ENCODE measurements at places on chromosomes 11 and 22. TPM values are rescaled to one million over a fixed set of nuclear protein-coding genes. Genes with fewer than 3 reads are reported as not detected.

DNA sequence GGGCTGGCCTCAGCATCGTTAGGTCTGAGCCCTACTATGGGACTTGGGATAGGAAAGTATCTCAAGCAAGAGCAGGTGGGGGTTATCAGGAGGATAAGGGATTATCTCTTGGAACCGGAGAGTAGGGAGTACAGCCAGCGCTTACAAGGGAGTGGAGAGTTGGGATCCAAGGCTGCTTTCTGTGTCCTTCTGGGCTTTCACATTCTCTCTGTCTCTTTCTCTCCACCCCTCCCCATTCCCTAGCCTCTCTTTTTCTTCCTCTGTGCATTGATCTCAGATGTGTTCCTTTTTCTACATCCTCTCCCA lies 170.2 kb downstream of the BUD13 start:
- no peak for DNase-seq
- peaks cover 8% of the 10 kb centered on the region for H3K4me1 ChIP-seq
- H3K27ac ChIP-seq, result no peak overlapping the region
- H3K36me3 ChIP-seq, result no peaks in the 10 kb centered on the region
- H3K27me3 ChIP-seq, result peaks cover 14% of the 10 kb centered on the region

DNA sequence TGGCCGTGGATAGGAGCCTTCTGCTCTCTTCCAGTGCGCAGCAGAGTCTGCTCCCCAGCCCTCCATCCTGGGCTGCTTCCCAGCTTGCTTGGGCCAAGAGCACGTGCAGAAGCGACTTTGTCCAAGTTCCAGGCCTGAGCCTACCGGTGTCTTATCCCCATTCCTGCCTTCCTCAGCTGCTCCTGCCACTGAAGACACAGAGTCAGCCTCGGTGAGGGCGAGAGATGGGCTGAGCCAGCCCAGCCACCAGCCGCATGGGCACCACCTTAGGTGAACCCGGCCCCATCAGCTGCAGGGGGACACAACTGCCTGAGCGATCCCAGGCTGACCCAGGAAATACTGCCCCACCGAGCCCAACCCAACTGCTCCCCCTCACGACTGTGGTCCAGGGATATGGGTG lies 847.8 kb downstream of the TBC1D22A start:
- no peak for DNase-seq
- 0 out of 2 replicates have a peak, but pooled peaks cover 3% of the 10 kb centered on the region for H3K27me3 ChIP-seq
- H3K4me3 ChIP-seq, result no peak overlapping the region
- no peak overlapping the region for H3K27ac ChIP-seq
- no peaks in the 10 kb centered on the region for H3K36me3 ChIP-seq

- H3K27ac ChIP-seq, result peak overlapping the region; percentile 91
- DNase-seq, result no peak
- H3K36me3 ChIP-seq, result peaks cover 13% of the 10 kb centered on the region
- H3K4me1 ChIP-seq, result peaks cover 22% of the 10 kb centered on the region
- no peaks in the 10 kb centered on the region for H3K27me3 ChIP-seq
Measured at GRCh38 chr11:94472916-94473799, 20.5 kb downstream of the MRE11 start.

DNA sequence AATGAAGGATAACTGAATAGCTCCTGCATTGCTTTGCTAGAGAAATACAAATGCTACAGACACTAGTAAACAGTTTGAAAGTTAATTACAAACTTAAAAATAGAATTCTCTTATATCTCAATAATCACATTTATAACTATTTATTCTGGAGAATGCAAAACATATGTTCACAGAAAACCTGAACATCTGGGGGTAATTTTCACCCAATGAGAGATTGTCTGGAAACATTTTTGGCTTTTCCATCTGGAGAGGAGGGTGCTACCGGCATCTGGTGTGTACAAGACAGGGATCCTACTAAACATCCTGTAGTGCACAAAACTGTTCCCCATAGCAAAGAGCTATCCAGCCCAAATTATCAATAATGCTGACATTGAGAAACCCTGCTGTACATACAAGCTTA lies 378.4 kb upstream of the CHORDC1 start:
- no peaks in the 10 kb centered on the region for H3K36me3 ChIP-seq
- H3K27ac ChIP-seq, result no peak overlapping the region
- no peak overlapping the region for H3K4me3 ChIP-seq

DNA sequence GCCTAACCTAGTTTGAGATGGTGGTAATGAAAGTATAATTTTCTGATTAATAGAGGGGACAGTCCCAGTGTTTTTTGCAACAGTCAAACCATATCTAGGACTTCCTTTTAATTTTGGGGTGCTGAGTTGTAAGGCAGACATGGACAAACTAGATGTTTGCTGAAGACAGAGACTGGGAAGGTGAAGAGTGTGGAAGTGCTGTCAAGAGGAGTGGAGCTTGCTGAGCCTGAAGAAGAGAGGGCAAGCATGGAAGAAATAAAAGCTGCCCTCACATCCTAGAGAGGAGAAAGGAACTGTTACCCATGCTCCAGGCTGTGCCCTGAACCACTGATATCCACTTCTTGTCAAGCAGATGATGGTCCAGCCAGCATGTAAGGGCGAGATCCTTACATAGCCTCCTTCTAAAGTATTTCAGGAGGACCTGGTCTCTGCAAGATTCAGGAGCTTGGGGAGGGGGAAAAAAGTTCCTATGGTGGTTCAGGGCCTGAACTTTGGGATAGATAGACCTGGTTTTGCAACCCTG lies 51.4 kb downstream of the PRR5L start:
- peaks cover 5% of the 10 kb centered on the region for H3K4me1 ChIP-seq
- H3K27me3 ChIP-seq, result peaks cover 18% of the 10 kb centered on the region
- H3K27ac ChIP-seq, result no peak overlapping the region

DNA sequence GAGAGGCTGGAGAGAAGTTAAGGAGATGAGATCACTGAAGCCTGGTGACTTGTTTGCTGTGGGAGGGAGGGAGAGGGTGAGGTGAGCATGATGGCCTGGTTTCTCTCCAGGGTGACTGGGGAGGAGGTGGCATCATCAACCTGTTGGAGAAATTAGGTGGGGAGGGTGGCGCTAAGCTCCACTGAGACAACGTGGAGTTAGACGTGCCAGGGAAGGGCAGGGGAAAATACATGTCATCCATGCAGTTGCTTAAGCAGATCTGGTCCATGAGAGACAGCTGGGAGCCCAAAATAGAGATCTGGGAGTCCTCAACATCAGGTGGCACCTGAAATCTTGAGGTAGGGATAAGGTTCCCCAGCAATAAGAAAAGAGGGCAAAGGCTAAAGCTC lies 9.3 kb upstream of the MAFF start:
- no peaks in the 10 kb centered on the region for H3K4me1 ChIP-seq
- no peak for DNase-seq
- peaks cover 31% of the 10 kb centered on the region for H3K27me3 ChIP-seq
- H3K4me3 ChIP-seq, result no peak overlapping the region

DNA sequence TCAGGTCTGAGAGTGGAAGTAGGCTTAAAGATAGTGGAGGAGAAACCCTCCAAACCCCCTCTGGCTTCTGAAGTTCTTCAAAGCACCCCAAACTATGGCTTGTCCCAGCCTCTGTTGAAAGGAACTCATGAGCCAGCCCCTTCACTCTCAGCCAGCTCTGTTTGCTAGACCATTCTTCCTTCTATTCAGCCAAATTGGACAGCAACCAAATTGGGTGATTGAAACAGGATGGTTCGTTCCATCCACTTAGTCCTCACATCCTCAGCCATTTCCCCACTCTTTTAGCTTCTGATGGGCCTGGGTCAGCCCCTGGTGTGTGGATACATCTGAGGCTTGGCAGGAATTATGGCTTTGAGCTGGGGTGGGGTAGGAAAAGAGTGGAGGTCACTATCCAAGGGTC lies 4.5 kb downstream of the HTR3A start:
- H3K4me3 ChIP-seq, result no peak overlapping the region
- no peaks in the 10 kb centered on the region for H3K36me3 ChIP-seq
- H3K27me3 ChIP-seq, result peaks cover 9% of the 10 kb centered on the region
- no peak overlapping the region for H3K27ac ChIP-seq
- DNase-seq, result no peak
- H3K4me1 ChIP-seq, result peaks cover 18% of the 10 kb centered on the region

DNA sequence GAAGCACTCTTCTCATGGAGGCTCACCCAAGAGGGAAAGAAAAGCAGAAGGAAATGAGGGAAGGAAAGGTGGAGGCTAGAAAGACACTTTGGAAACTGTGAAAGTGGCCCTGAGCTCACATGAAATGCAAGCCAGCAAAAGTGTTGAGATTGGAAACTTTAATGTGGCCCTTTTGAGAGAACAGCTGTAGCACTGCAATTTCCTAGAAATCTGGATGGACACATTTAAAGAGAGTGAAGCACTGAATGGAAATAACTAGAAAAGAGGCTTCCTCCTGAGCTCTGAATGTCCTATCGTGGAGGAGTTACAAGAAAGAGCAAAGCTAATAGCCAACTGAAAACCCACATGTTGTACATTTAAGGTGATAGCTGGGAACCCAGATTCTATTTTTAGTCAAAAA lies 56.0 kb downstream of the LIF start:
- H3K4me1 ChIP-seq, result peaks cover 47% of the 10 kb centered on the region
- no peak overlapping the region for H3K4me3 ChIP-seq
- peaks cover 7% of the 10 kb centered on the region for H3K27me3 ChIP-seq
- no peak overlapping the region for H3K27ac ChIP-seq
- no peak for DNase-seq

- H3K36me3 ChIP-seq, result peaks cover 53% of the 10 kb centered on the region
- no peak overlapping the region for H3K4me3 ChIP-seq
- H3K27me3 ChIP-seq, result peaks cover 19% of the 10 kb centered on the region
- no peak for DNase-seq
- 0 out of 2 replicates have a peak overlapping the region, but pooled peaks have one; percentile 68 for H3K27ac ChIP-seq
Measured at GRCh38 chr11:126277322-126277721, 5.6 kb upstream of the TIRAP start.

GRCh38 chr11:57217053-57217452 lies 20.0 kb downstream of the APLNR start:
- H3K27me3 ChIP-seq, result no peaks in the 10 kb centered on the region
- DNase-seq, result no peak
- no peaks in the 10 kb centered on the region for H3K36me3 ChIP-seq

GRCh38 chr11:66546368-66546965 lies at the start of gene ACTN3:
ACTN3 (plus strand) TSS chr11:66546903; CDS start chr11:66546938, 35 bp downstream.
- H3K4me1 ChIP-seq, result peaks cover 38% of the 10 kb centered on the region
- peak; percentile 81 for DNase-seq
- peak within 1 kb of the TSS; percentile 93 for H3K27ac ChIP-seq
- H3K4me3 ChIP-seq, result peak within 1 kb of the TSS; percentile 85
- H3K27me3 ChIP-seq, result no peaks in the 10 kb centered on the region

- no peaks in the 10 kb centered on the region for H3K27me3 ChIP-seq
- H3K4me3 ChIP-seq, result no peak overlapping the region
- H3K27ac ChIP-seq, result peak overlapping the region; percentile 70
- no peak for DNase-seq
- H3K36me3 ChIP-seq, result peaks cover 5% of the 10 kb centered on the region
Measured at GRCh38 chr22:39367035-39367434, 17.2 kb downstream of the SYNGR1 start.

DNA sequence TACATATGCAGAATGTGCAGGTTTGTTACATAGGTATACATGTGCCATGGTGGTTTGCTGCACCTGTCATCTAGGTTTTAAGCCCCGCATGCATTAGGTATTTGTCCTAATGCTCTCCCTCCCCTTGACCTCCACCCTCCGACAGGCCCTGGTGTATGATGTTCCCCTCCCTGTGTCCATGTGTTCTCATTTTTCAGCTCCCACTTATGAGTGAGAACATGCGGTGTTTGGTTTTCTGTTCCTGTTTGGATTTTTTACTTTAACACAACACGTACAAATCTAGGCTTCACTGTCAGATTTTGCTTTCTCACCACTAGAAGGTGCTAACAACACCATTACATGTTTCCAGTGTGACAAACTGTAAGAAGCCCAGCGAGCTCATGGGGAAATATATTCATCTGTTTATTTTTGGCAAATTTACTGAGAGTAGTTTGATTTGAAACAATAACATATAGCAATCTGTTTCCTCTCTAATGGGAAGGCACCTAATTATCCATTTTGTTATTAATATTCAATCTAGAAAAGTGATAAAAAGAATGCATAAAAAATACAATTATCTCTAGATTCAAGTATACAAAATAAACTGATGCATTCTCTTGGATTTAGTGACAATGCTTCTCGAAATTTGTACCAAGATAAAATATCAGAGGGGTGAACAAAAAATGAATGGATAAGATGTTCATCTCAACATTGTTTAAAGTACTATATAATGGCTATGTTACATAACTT lies 23.2 kb upstream of the BIRC3 start:
- H3K27me3 ChIP-seq, result no peaks in the 10 kb centered on the region
- H3K27ac ChIP-seq, result no peak overlapping the region
- H3K36me3 ChIP-seq, result no peaks in the 10 kb centered on the region
- H3K4me3 ChIP-seq, result no peak overlapping the region

DNA sequence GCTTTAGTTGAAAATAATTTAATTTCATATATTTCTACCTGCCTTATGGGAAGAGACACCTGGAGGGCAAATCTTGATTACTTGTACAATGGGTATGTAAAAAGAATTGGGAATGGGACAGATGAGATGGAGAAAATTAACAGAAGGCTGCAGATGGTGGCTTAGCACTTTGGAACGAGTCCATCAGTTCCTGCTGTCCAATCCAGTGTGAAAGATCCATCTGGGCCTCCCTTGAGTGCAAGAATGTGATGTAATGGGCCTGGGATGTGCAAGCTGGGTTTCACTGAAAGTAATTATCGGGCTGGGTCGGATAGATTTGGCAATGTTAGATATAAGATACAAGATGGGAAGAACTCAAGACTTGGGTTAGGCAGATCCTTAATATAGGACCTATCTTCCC lies 42.0 kb downstream of the CECR2 start:
- H3K4me3 ChIP-seq, result no peak overlapping the region
- peak overlapping the region; percentile 58 for H3K27ac ChIP-seq
- H3K36me3 ChIP-seq, result no peaks in the 10 kb centered on the region
- no peak for DNase-seq

- no peak for DNase-seq
- no peaks in the 10 kb centered on the region for H3K36me3 ChIP-seq
- peaks cover 4% of the 10 kb centered on the region for H3K27me3 ChIP-seq
- no peak overlapping the region for H3K27ac ChIP-seq
Measured at GRCh38 chr11:18384157-18384641, 10.2 kb upstream of the LDHA start.

DNA sequence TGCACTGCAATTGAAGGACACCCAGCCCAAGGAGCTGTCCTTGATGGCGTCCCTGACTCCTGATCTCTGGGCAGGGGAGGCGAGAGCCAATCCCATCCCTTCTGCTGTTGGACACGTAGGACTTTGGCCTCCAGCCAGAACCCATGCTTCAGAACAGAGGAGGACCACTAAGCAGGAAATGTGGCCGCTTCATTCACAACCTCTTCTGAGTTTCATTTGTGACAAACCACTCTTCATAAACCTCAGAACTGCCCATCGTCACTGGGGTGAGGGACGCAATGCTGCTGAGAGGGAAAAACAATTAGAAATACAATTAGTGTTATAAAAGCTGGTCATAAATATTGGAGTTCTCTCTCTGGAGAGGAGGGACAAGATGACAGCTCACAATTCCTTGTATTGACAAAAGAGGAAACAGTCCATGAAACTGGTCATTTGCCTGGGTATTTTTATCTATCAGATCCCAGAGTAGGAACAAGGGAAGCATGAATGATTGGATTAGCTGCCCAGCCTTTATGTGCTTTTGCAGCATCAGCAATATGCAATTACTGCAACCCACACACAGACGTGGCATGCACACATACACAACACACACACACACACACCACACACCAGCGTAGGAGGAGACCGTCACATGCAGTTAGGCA lies 216.5 kb upstream of the CADM1 start:
- no peaks in the 10 kb centered on the region for H3K36me3 ChIP-seq
- no peak for DNase-seq
- no peak overlapping the region for H3K27ac ChIP-seq
- peaks cover 7% of the 10 kb centered on the region for H3K4me1 ChIP-seq
- peaks cover 4% of the 10 kb centered on the region for H3K27me3 ChIP-seq

The LYVE1 gene
- 0.32 TPM for total RNA-seq

The MRGPRF gene
- total RNA-seq, result 3.8 TPM

The PRODH gene
- 42.6 TPM for total RNA-seq

The TMEM126B gene
- 65.8 TPM for total RNA-seq

The CALCA gene
- total RNA-seq, result 0.42 TPM

The GDPD4 gene
- total RNA-seq, result not detected
